SK-N-SH treated with all-trans-retinoic acid at 6 μM for 48 hours (cell line): ENCODE measurements at places on chromosomes 13 and 19.

GRCh38 chr19:10687518-10688288 lies 13.5 kb upstream of the QTRT1 start:
- no peak for ATAC-seq

DNA sequence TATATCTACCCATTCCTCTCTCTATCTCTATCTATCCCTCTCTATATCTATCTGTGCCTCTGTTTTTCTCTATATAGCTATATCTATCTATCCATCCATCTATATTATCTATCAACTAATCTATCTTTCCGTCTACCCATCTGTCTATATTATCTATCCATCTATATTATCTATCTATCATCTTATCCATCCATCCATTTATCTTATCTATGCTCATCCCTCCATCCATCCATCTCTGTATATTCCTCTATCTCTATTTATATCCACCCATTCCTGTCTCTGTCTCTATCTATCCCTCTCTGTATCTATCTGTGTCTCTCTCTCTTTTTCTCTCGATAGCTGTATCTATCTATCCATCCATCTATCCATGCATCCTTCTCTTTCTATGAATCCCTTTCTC lies 14.2 kb downstream of the PTGER1 start:
- ATAC-seq, result no peak

DNA sequence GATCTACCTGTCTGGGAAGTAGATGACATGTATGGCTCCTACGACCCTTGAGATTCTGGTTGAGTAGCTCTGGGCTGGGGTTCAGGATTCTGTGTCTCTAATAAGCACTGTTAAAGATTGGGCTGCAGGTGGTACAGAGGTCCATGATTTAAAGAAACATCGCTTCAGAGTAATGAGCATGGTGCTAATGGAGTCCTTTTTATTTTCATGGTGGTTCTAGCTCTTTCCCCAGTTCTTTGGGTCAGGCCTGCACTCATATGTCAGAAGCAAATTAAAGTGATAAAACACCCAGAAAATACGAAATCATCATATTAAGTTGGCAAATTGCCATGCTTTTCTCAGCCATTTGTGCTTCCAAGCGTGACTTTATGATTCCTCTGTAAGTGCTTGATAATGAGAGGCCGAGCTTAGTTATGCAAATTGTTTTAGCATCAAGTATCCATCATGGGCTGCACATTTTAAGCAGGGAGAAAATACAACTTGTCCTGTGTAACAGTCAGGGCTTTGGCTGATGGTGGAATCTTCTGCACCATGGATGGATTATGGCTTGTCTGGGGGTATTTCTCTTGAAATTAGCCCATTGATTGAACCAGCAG lies 45.1 kb downstream of the MTUS2 start:
- no peak for ATAC-seq

- ATAC-seq, result no peak
Measured at GRCh38 chr13:92103689-92104153, 705.3 kb downstream of the GPC5 start.

GRCh38 chr13:100541897-100542825 lies 46.4 kb downstream of the GGACT start:
- no peak for ATAC-seq
